Left renal cortex interstitium (tissue), 4 donors: ENCODE measurements at places on chromosomes 16 and 17.

DNA sequence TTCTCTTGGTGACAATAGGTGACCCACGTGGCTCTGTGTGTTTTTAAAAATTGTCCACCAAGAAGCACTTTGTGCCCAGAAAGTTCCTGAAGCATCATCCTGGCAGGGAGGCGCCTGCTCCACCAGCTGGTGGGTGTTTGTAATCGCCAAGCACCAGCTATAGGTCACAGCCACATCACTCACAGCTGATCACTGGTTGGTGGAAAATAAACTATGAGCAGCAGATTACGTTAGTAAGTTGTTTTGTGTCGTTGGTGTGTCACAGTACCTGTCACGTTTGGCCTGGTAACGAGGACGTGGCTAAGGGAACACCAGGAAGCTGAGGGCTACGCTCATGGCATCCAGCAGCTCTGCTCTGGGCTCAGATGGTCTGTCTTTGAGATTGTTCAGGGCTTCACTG is 10.1 kb downstream of the MRM3 start:
- DNase-seq, result no peak

GRCh38 chr16:27480761-27481160 is 69.0 kb downstream of the GTF3C1 start:
- no peak for DNase-seq

DNA sequence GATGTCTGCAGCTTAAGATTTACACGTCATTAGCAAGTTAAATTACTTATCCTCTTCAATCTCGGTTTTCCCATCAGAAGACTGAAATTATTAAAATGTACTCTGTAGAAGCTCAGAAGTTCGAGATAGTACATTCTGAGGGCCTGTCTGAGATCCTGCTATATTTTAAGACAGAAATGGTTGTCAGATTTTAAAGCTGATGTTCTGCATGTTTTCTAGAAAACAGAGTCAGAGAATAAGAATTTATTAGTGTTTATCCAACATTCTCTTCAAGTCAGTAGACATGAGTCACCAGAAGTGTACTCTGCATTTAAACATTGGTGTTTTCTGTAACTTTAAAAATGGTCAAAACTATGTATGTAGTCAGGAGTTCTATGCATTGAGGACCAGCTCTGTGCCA is 155.2 kb upstream of the MYOCD start:
- no peak for DNase-seq

- DNase-seq, result no peak
Observed at GRCh38 chr17:66549311-66549704, 246.9 kb downstream of the PRKCA start.

DNA sequence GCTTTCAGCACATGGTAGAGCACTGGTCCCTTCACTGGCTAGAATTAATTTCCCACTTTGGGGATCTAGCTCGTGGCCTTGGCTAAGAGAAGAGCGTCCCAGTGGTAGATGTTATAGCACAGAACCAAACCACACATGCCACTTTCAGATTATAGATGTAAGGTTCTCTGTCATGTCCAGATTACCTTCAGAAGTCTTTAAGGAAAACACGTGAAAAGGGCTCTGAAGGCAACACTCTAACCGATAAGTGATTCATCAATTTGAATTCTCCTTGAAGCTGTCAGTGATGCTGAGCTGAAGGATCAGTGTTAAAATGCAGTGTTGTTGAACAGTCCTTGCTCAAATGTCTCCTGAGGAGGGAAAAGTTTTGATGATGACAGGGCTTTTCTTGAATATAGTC is 43.5 kb upstream of the VPS4A start:
- no peak for DNase-seq

DNA sequence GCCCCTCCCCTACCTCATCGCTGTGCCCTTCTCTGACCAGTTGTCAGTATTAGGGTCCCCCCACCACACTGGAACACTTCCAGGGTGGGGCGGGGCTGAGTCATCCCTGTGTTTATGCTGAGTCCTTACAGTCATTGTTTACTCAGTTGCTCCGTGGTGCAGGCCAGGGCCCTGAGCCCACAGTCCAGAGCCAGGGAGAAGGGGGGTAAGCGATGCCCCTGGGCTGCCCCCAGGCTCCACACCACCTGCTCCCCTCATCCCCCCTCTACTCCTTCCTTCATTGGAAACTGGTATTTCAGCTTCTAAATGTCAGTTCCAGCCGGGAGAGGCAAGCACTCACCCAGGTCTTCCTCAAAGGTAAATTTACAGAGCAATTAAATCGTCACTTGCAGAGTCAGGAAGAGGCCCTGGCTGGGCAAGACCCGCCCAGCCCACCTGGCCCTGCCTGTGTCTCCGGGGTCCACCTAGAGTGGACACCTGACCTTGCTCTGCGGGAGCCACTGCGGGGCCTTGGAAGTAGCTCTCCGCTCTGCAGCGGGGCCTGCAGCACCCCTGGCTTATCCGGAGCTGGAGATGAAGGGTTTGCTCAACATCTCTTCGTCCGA is 4.8 kb downstream of the ATP2A3 start:
- DNase-seq, result no peak

- no peak for DNase-seq
Observed at GRCh38 chr17:45404870-45405249, 27.8 kb downstream of the ARHGAP27 start.

- no peak for DNase-seq
Observed at GRCh38 chr17:42329025-42329976, 41.0 kb downstream of the STAT5A start.

DNA sequence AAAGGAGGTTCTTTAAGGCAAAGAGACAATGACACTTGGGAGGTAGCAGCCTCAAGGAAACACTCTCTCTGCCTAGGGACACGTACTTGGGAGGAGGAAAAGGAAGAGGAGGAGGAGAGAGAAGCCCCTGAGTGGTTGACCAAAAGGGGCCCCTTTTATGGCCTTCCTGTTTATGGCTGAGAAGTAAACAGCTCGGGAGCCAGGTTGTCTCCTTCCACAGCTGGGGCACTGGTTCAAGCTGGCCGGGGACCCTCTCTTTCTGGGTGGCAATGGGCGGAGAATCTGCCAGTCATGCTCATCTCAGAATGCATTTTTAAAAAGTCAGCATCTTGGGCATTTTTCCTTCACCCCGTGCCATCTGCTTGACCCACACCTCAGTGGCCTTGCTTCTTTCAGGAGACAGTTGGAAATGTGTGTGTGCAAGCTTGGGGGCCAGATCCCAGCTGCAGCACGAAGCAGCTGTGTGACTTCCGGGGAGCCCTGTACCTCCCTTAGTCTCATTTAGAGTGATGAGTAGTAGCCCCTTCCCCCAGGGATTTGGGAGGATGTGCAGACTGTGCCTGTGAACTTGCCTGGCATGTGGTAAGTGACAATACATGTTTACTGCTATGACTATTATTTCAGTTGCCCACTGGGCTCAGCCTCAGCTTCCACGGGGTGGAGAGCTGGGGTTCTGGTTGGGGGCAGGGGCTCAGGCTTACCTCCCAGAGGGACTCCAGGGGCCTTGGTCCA is 33.8 kb upstream of the SALL1 start:
- DNase-seq, result no peak

GRCh38 chr16:12794486-12795387 is 8.9 kb downstream of the CPPED1 start:
- DNase-seq, result no peak

- no peak for DNase-seq
Observed at GRCh38 chr16:89094252-89094879, 714 bp downstream of the ACSF3 start.

DNA sequence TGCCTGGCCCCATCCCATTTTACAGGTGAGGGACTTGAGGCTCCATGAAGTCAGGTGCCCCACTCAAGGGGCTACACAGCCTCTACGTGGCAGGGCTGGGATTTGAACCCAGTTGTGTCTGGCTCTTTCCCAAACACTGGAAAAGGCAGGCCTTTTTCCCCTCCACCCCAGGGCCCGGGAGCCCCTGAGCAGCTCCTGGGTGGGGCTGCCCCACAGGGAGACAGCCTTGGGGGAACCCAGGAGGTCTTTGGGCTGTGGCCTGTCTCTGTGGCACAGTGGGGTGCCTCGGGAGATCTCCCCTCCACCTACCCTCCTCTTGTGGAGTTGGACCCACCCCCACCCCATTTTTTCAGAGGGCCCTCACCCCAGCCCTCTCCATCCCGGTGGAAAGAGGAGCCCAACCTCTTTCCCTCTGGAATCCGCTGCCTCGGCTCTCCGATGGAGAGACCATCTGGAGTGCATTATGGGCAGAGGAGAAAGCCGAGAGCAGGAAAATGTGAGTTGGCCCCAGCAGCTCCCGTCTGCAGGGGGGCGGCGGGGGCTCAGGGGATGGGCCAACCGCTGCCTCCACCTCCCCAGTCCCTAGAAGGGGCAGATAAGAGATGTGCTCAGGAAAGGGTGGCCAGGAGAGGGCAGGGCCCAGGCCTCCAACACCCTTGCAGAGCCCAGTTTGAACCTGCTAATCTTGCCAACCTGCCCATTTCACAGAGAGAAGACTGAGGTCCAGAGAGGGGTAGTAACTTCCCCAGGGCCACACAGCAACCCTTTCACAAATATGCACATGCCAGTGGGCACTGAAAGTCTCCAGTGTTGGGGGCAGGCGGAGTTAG is 15.4 kb upstream of the TMEM92 start:
- no peak for DNase-seq

DNA sequence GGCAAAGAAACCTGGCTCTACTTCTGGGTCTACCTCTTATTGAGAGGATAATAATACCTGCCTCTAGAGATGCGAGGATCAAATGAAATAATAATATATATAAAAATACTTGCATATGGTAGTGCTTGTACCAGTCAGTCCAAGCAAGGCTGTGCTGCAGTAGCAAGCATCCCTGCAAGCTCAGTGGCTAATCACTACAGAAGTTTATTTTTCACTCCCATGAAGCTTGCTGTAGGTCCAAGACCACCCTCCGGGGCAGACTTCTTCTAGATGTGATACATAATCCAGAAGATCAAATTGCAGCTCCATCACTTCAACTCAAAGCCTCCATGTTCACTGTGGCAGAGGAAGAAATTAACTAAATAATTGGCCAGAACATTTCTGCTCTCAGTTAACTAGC is 48.9 kb upstream of the NKD1 start:
- no peak for DNase-seq

GRCh38 chr16:7218936-7219335 is 113.7 kb upstream of the RBFOX1 start:
- DNase-seq, result no peak

- no peak for DNase-seq
Observed at GRCh38 chr17:7026471-7027115, 3.7 kb downstream of the BCL6B start.

- no peak for DNase-seq
Observed at GRCh38 chr16:67987460-67988160, 7.3 kb upstream of the DPEP3 start.

DNA sequence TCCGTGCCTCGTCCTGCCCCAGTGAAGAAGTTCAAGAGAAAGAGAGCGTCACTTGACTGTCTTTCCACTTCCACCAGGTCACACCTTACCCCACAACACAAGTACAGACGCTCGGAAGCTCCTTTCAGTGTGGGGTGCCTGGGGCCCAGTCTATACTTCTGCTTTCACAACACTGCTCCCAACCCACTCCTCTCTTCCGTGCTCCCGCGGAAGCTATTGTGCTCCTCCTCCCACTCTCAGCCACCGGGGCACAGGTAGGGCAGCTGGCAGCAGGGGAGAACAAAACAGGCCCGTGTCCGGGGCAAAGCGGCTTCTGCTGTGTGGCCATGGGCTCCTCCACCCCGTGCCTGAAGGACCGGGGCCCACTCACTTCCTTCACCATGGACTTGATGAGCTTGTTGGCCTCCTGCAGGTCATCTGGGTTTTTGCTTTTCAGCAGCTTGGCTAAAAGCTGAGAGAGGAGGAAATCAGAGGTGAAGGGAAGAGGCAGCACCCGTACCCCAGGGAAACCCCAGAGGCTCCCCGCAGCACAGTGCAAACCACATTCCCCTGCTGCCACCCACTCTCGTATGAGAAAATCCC is 18.9 kb downstream of the GGA3 start:
- no peak for DNase-seq

- no peak for DNase-seq
Observed at GRCh38 chr17:50681263-50682200, 26.2 kb downstream of the ANKRD40 start.

DNA sequence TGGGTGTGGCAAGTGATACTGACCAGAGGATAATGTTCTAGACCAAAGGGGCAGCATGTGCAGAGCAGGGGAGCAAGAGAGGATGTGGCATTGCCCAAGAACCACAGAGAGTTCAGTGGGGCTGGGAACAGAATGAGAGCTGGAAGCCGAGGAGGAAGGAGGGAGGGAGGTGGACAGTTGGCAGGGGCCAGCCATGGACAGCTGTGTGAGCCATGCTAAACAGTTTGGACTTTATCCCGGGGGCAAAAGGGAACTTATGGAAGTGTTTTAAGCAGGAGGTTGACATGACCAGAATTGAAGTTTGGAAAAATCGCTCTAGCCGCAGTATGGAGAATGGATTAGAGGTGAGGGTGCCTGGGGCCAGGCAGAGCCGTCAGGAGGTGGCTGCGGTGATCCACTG is 29.4 kb upstream of the TMEM132E start:
- DNase-seq, result no peak

GRCh38 chr17:78255029-78255656 is 23.7 kb downstream of the TMEM235 start:
- no peak for DNase-seq

DNA sequence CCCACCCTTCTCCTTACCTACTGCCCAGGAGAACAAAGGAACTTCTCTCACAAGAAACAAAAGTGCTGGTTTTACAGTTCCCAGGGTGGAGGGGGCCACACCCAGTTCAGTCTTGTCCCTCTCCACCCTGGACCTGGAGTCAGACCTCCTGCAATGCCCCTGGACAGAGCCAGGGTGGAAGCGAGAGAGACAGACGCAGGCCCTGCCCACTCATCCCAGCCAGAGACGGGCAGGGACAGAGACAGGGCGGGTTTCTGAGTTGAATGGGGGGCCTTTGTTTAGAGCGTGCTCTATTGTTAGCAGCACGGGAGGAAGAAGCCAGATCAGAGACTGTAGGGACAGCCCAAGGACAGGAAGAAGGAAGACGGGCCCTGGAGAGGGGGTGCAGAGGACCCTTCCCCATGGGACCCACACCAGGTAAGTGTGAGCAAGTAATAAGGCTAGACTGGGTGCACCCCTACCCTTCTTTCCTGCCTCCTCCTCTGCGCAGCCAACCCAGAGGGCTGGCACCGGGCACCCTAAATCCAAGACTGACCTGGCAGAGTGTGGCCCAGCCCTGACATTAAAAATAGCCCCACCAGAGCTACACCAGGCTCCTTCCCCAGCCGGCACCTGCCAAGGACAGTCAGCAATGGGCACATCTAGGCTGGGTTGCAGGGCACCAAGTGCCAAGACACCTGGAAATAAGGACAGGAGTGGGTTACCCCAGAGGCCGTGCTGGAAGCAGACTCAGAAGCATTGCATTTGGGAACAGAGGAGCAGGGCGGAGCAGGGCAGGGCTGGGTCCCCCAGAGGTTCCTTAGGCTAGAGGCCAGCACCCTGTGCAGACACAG is 10.9 kb downstream of the JUP start:
- DNase-seq, result no peak
